NCI-H2081 treated with DMSO at 0.1 percent for 48 hours (cell line): ENCODE measurements at places on chromosomes 2 and 18.

GRCh38 chr2:65003037-65003436 lies 13.8 kb downstream of the SLC1A4 start:
- DNase-seq, result no peak

GRCh38 chr2:109468893-109469292 lies 144.9 kb downstream of the SEPTIN10 start:
- no peak for DNase-seq

DNA sequence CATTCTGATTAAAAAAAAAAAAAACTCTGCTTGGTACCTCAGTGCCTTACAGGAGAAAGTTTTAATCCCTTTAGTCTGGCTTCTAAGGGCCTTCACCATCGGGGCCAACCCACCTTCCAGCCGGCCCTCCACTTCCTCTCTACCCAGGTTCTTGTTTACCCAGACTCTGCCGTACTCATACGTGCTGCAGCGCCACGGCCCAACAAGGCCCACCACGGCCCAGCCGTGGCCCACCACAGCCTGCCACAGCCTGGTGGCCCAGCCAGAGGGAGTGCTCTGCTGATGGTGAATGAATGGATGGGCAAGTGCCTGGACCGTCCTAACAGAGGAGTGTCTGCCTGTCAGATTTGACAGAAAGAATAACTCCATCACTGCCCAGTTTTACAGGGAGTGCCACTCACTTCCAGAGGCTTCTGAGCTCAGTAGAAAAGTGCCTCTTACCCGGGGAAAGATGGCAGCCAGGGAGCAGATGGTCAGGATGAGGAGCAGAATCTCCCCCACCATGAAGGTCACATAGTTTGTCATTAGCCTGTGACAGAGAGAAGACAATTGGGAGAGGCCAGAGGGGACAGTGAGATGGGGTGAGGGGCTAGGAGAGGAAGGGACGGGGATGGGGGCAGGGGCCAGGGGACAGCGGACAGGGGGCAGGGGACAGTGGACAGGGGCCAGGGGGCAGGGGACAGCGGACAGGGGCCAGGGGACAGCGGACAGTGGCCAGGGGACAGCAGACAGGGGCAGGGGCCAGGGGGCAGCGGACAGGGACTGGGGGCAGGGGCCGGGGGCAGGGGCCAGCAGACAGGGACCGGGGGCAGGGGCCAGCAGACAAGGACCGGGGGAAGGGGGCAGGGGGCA lies 38.2 kb downstream of the CENPO start:
- DNase-seq, result no peak

- no peak for DNase-seq
These were observed 38.0 kb downstream of the LINC00305 start for GRCh38 chr18:64110692-64111480.

GRCh38 chr2:124755386-124755785 lies 730.3 kb downstream of the CNTNAP5 start:
- no peak for DNase-seq
